Kidney epithelial cell (primary cell): ENCODE measurements at places on chromosomes 2 and 18.

DNA sequence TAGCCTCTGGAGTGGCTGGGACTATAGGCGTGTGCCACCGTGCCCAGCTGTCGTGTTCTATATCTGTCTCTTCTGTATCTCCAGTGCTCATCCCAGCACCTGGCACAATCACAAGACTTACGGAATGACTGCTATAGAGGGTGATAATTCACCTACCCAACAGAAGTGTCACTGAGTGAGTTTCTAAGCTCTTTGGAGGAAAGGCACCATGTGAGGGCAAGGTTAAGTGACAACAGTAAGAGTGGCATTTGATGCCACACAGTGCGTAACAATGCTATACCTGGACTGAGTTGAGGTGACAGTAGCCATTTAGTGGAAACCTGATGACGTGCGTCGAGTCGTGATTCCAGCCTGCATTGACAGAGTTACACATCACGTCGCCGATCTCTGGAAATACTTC, 89.0 kb downstream of the KCTD1 start:
- no peak for DNase-seq

DNA sequence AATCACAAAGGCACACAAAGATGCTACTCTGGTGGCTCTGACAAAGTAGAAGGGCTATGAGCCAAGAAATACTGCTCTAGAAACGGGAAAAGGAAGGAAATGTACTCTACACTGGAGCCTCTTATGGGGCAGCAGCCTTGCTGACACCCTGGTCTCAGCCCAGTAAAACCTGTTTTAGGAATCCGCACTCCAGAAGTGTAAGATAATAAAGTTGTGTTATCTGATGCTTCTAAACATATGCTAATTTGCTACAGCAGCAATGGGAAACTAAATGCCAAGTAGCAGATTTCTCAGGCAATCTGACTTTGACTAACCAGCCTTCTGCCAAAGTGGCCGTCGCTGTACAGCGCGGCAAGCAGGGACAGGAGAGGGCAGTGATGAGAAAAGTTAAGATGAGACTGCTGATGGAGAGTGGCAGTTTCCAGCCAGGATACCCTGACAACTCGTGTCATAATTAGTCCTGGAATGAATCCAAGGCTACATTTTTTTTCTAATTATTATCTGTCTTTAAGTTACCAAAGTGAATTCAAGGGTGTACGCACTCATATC, 99.0 kb downstream of the NETO1 start:
- no peak for DNase-seq

- DNase-seq: no peak
These were observed 168.2 kb downstream of the KCNS3 start for GRCh38 chr2:18046558-18047212.

GRCh38 chr2:88658881-88659537, 31.7 kb upstream of the EIF2AK3 start:
- no peak for DNase-seq

- DNase-seq: no peak
These were observed 57.6 kb upstream of the IGFBP5 start for GRCh38 chr2:216752855-216753505.

DNA sequence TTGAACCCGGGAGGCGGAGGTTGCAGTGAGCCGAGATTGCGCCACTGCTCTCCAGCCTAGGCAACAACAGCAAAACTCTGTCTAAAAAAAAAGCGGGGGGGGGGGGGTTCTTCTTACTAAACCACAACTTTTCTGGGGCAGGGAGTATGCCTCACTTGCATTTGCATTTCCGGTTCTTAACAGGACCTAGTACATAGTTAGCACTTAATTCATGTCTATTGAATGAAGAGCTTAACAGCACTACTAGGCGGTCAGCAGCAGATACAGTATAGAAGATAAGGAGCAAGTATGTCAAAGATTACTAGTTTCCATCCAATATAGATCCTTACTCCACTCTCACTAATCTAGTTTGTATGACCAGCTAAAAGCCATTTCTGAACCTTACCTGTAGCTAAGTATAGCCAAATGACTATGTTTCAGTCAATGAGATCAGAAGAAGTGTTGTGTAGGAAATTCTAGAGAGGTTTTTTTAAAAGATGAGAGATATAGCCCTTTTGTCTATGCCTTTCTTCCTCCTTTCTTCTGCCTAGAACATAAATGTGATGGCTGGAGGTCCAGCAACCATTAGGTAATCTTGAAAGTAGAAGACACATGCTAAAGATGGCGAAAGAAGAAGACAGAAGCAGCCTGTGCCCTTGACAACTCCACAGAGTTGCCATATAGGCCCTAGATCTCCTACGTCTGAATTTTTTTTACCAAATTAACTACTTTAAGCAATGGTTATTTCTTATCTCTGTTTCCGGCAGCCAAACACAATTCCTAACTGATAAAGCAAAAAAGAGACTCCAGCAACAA, 11.3 kb downstream of the HYCC2 start:
- DNase-seq: no peak
